RWPE1 (cell line): ENCODE measurements at places on chromosomes 2 and 18.

DNA sequence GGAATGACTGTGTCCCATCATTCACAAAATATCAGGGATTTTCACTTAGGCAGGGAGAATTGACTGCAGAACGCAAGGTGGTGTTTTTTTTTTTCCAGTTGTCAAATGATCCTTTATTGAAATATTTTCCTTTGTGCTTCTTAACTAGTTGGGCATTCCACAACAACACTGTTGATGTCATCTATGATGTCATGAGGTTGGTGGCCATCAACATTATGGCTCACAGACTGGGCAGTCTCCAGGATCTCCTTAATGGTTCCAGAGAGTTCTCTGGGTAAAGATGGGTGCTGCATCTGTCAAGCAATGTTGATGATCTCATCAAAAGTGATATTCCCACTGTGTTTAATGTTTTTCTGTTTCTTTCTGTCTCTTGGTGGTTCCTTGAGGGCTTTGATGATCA is 31.8 kb upstream of the PLEKHM3 start:
- no peak for DNase-seq

DNA sequence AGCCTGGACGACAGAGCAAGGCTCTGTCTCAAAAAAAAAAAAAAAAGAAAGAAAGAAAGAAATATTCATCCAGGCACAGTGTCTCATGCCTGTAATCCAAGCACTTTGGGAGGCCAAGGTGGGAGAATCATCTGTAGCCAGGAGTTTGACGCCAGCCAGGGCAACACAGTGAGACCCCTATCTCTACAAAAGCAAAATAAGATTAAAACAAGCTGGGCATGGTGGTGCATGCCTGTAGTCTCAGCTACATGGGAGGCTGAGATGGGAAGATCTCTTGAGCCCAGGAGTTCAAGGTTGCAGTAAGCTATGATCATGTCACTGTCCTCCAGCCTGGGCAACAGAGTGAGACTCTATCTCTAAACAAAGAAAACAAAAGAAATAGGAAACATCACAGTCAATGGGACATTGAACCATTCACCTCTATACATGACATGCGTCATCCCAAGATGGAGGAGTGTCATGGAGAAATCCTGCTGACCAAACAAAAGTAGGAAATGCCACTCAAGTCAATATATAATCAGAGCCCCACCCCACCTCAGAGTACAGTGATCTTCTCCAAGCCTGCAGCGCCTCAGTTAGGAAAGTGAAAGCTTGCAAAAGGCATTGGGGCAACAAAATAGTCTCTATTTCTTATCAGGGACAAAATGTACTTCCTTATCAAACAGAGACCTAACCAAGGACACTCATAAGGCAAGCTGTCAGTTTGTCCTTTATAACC is 9.8 kb downstream of the FEV start:
- DNase-seq: no peak

DNA sequence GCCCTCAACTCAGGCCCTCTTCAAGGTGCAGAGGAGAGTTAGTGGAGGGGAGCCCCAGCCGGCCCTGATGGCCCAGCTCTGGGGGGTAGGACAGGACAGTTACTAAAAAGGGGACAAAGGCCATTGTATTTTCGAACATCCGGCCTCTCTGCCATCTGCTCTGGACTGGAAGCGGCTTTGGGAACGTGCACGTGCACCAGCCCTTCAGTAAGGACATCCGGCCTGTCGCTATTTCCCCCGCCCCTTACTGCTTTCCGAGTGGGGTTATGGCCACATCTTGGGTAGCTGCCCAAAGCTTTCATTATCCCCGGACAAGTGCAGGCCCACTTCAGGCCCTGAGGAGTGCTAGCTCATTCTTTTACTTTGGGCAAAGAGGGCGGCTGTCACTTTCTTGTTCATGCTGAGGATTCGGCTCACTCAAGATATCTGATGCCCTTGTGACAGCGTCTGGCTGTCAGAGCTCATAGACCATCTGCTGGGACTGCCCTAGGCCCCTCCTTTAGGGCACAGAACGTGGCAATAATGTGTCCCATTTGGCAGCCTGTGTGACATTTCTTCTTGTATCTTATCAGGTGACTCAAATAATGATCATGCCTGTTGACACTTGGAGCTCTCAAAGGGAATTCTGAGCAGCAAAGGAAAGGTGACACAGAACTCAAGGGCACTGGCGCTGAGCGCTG is 17.5 kb downstream of the SLC4A3 start:
- DNase-seq: no peak

DNA sequence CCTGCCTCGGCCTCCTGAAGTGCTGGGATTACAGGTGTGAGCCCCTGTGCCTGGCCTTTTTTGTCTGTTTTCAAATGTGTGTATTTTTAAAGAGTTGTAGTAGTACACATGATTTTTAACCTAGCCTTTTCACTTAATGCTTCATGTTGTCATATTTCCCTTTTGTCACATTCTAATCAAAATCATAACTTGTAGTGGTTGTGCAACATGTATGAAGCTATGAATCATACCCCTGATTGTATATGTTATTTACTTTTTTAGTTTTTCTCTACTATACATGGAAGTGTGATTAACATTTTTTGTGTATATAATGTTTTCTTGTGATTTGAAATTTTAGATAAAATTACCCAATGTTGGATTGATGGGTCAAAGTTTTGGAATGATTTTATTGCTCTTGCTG is 8.5 kb downstream of the GEN1 start:
- DNase-seq: no peak

DNA sequence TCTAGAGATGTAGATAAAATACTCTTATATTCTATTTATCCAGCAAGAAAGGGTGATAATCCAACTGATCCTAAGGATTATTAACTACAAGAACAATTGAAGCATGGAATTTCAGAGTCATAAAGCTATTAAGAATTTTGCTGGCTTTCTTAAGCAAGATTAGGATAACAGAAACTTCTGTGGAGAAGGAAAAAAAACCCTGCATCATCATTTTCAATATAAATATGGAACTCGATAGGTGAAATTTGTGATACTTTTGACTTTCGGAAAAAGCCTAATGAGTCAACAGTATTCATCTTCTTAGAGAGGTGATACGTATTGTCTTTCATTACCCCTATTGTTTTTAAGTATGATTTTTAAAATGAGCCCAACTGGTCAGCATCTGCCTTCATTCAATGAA is 593.3 kb downstream of the CPS1 start:
- no peak for DNase-seq

GRCh38 chr2:2146969-2147900 is 183.8 kb downstream of the MYT1L start:
- no peak for DNase-seq

- DNase-seq: no peak
These were observed 83.4 kb upstream of the RGPD5 start for GRCh38 chr2:109710505-109711229.

- no peak for DNase-seq
These were observed 27.3 kb downstream of the GRB14 start for GRCh38 chr2:164593959-164594358.

DNA sequence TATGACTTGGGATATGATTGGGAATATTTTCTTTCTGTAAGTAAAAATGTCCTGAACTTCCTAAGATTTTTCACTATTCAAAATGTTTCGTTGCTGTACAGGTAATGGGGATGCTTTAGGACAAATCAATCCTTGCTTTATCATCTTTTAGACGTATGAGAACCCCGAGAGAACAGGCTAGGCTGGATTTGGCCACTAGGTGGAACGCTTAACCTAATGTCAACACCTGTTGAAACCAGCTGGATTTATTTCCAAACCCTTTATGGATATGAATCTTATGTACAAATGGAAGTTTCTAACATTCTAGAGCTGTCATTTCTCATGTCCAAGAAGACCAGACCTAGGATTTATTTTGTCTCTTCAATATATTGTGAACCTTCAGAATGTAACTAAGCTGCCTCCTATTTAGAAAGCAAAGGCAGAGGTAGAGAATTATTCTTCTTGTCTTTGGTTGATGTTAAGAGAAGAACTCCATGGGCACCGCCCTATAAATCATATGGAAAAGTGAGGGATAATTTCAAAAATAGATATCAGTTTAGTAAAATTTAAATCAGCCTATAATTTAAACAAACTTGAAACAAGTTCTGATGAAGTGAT is 96.7 kb downstream of the PMAIP1 start:
- DNase-seq: peak; percentile 31

GRCh38 chr2:178279142-178279541 is 84.8 kb downstream of the OSBPL6 start:
- peak; percentile 76 for DNase-seq

GRCh38 chr2:3465328-3465727 is 54.0 kb downstream of the ADI1 start:
- DNase-seq: no peak

DNA sequence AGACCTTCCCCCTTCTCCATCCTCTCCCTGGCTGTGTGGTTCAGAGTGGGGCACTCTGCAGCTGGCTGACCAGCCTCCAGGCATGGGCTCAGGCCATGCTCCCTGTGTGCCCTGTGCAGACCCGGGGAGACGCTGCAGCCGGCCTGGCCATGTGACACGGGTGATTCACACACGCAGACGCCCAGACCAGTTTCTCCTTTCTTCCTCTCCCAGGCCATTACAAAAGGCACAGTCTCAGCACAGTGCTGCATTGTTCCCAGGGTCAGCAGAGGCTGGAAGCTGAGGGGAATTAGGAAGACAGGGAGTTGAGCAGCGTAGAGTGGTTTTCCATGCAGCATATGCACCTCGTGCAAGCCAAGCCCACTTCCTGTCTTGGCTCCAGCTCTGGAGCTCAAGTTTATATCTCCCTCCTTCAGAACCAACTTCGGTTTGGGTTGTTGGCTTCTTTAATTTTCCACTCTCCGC is 288.5 kb downstream of the TNS1 start:
- DNase-seq: peak; percentile 30

GRCh38 chr18:24346254-24346653 is 51.4 kb downstream of the OSBPL1A start:
- DNase-seq: no peak

DNA sequence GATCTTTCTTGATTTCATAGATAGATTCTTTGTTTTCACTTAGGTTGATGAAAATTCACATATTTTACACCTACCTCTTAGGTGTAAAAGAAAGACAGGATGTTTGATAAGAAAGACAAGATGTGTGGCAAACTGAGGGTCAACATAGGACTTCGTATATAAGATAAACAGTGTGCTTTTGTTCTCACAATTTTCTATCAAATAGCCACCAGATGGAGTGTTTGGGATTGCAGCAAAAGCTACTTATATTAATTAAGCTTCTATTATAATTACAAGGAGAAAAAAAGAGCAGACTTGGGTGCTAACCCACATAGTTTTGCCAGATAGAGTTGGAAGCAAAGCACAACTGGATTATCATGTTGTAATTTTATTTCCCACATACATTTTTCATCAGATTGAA is 232.9 kb downstream of the CDH7 start:
- DNase-seq: no peak

DNA sequence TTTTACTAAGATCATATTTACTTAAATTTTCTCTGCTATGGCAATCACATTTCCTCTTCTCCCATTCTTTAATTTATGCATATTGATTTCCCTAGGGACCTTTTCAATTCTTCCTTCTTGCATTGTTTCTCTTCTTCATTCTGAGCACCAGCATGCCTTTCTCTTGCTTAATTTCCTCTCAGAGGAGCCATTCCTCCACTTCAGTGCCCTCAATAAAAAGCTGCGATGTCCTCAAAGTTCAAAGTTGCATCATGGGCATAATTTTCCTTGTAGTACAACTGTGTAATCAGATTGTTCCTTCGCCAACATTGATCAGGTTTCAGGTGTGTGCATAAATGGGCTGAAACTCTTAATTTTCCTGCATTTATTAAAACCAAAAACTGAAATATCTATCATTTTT is 21.8 kb upstream of the CD226 start:
- no peak for DNase-seq

GRCh38 chr2:176147800-176148496 is 3.4 kb upstream of the HOXD4 start:
- DNase-seq: no peak
